NCI-H748 treated with DMSO at 0.1 percent for 48 hours (cell line): ENCODE measurements at places on chromosomes 1 and 21.

DNA sequence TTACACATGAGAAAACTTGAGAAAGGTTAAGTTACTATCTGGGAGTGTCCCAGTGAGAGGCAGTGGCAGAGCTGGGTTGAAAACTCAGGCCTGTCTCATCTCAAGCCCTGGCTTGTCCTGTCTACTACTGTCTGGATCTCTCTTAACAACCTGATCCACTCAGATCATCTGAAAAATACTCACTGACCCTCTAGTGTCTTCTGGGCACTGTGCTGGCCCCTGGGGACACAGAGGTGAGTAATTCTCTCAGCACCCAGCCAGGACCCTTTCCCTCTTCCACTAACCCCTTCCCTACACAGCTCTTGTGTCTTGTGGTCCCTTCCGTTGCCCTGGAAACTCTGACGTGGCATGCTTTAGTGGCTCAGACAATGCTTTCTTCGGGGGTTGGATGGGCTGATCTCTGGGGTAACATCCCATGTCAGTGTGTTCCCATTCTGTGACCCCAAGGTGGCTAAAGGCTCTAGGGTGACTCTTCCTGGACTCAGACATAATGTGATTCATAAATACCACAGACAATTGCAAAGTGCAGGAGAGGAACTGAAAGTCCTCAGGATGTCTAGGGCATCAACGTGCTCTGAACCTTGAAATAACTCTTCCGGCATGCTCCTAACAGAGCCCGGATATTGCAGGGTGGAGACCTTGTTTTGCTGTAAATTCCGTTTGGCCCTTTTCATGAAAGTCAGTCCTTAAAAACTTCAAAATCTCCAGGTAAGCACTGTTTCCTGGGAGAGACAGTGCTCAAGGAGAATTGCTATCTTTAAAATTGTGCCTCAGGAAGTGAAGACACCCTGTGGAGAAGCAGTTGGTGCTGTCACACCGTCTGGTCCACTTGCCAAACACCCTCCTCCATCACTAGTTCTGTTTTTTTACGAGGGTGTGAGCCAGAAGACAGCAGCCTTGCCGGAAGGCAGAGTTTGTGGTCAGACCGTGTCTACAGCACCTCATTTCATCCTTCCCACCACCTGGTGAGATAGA lies 4.0 kb downstream of the SHISAL2A start:
- DNase-seq = no peak

- DNase-seq = no peak
These were observed 33.1 kb downstream of the LTN1 start for GRCh38 chr21:28959367-28960099.

- DNase-seq = no peak
These were observed 12.7 kb upstream of the SDHB start for GRCh38 chr1:17066361-17067068.

DNA sequence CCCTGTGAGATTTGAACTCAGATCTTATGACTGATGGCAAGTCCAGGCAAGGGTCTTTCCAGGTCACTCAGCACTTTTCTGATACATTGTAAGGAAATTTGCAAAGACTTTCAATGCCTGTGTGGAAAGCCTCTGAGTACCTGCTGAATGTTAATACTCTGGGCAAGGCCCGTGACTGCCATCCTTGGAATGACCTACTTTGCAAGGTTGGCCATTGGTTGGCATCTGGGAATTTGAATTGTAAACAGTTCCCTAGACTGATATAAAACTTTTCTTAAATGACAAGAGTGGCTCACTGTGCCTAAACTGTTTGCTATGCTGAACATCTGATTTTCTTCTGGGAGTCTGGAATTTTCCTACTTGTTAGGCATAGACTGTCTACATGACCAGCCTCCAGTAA lies 57.1 kb downstream of the CD2 start:
- no peak for DNase-seq

GRCh38 chr1:85319491-85319890 lies 43.1 kb upstream of the BCL10 start:
- no peak for DNase-seq

- DNase-seq = no peak
These were observed 88.8 kb downstream of the STUM start for GRCh38 chr1:226637147-226637935.

GRCh38 chr21:44626673-44627143 lies at the start of gene KRTAP10-9:
Gene KRTAP10-9, plus strand, starts transcription at chr21:44627093. Its CDS starts 79 bp downstream, at chr21:44627172.
- DNase-seq = no peak

DNA sequence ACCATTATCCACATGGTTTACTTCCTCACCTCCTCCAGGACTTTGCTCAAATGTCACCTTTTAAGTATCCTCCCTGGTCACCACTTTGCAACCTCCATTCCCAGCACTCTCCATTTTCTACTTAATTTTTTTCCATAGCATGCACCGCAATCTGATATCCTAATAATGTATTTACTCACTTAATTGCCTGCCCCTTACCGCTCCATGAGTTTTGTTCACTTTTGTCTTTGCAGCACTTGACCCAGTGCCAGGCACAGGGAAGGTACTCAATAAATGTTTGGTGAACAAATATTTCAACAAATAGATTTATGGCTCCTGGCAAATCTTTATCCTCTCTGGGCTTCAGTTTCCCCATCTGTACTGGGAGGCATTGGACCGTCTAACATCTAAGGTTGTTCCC lies 53.6 kb downstream of the UBE2T start:
- peak; percentile 70 for DNase-seq

DNA sequence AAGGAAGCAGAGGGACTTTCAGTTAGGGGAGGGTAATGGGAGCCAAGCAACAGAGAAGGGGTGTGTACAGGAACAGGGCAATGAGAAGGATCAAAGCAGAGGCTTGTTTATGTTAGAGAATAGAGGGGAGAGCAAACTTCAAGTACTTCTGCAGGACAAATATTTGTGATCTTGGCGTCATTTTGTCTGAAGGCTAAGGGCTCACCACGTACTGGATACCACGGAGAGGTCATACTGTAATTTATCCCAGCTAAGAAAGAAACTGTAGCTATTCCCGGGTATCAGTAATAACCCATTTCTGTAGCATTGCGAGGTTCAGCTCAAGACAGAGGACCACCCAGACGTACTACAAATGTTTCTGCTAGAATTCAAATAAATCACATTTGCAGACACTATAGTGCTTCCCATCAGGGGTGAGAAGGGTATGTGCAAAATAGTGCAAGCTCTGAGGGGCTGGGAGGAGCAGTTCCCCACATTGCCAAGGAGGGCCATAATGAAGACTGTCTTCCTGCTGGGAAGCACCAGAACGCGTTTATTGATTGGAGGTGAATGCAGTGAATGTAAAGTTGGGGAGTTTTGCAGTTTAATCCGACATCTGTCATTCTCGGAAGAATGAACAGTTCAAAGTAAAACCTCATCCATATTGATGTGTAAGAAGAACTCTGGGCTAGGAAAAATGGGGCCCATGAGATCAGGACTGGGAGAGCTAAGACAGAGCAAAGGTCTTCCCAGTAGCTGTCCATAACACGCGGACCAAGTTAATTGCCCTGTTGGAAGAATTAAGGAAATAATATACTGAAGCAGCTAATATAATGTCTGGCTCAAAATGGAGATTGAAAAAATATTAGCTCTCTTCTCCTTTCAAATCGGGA lies 136.9 kb downstream of the RWDD3 start:
- no peak for DNase-seq

DNA sequence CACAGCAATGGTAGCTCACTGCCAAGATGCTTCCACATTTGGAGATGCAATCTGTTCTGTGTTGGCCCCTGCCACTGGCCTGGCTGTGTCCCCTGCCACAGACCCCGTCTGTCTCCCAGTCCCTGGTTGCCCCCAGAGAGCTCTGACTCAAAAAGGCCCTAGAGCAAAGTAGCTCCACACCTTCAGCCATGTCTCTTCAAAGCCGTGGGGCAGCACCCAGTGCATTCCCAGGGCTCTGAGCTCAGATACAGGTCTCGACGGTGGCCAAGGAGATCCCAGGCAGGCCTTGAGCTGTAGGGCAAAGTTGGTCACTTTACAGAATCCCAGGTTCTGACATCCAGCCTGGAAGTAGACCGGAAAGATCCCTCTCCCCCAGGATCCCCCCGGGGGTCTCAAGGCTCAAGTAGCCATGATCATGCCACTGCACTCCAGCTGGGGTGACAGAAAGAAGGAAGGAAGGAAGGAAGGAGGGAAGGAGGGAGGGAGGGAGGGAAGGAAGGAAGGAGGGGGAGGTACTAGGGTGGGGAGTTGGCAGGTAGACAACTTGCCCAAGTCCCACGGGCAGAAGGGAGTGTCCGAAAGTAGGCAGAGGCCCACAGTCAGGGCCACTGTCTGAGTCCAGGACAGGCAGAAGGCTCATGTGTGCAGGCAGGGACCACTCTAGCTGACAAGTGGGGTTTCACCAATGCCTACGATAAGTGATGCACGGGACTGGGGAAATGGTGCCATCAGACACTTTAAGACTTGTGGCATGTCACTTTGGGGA lies 4.8 kb upstream of the ARF1 start:
- no peak for DNase-seq

- no peak for DNase-seq
These were observed 59.6 kb downstream of the CAMK2N1 start for GRCh38 chr1:20426371-20426770.

GRCh38 chr21:44874497-44875315 lies 1.2 kb upstream of the PTTG1IP start:
- no peak for DNase-seq

DNA sequence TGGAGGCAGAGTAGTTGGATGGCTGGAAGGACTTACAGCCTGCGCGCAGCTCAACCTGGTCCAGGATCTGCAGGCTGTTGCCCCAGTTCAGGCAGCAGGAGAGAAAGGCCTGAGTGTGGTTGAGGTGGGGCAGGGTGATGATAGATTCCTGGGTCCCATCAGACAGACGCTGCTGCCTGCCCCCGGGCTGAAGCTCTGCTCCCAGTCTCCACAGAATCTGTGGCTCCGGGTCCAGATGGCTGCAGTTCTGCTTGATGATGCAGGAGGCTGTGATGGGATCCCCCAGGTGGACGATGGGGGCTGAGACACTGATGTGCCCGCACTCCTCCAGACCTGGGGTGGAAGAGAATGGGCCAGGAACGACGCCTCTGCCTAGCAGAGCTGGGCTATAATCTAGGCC lies 7.4 kb downstream of the CSF3R start:
- DNase-seq = no peak

- no peak for DNase-seq
These were observed 1685.4 kb downstream of the MRPL39 start for GRCh38 chr21:23921670-23922418.

- DNase-seq = peak; percentile 84
These were observed 6.8 kb upstream of the TRABD2B start for GRCh38 chr1:48003741-48004531.

GRCh38 chr1:19923953-19924346 lies 533 bp upstream of the PLA2G2E start:
- no peak for DNase-seq

- no peak for DNase-seq
These were observed 18.2 kb downstream of the CRYZ start for GRCh38 chr1:74714429-74715235.

GRCh38 chr21:16002874-16003466 lies 273.2 kb downstream of the USP25 start:
- DNase-seq = no peak

GRCh38 chr1:48654606-48655210 lies 122.0 kb downstream of the BEND5 start:
- peak; percentile 68 for DNase-seq

- DNase-seq = no peak
These were observed 95.9 kb downstream of the USP25 start for GRCh38 chr21:15825700-15826099.

DNA sequence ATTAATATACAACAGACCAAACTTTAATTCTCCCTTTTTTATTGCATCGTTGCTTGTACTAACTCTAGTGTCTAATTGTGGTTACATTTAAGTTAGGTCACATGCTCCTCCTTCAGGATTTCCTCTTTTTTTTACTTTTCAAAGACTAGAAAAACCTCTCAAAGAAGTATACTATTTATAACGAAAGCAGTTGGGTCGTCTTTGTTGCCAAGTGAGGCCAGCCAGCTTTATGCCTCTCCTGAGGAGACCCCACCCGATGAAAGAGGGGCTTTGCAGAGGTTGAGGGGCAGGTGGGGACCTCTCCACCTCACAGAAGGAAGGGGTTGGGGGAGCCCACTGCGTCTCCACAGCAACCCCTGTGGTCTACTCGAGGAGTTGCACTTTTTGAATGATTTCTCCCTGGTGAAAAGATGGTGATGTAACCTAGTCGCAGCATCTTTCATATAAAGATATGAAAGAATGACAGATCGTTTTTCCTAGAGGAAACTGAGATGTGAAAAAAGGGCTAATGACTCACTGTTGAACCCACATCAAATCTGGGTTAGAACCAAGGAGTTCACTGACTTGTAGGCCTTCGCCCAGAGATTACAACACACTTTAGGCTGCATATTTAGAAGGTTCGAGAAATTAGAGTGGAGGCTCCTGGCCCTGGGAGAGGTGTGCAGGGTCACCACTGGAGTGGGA lies 6.4 kb downstream of the TGFB2 start:
- DNase-seq = no peak

DNA sequence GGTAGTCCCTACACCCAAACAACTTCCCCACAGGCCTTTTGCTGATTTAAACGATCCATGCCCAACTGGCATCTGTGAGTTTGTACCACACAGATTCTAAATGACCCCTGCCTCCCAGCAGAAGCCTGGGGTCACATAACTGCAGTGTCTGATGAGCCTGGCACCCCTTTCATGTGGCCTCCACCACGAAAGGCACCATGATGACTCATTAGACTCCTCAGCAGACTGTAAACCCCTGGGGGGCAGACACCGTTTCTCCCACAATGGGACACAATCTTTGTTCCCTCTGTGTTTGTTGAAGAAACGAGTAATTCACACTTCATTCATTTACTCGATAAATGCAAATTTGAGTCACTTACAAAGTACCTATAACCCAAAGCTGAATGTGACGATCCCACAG lies 81.6 kb downstream of the CCDC185 start:
- no peak for DNase-seq

GRCh38 chr1:145985502-145986439 lies 10.6 kb downstream of the TXNIP start:
- no peak for DNase-seq

- DNase-seq = no peak
These were observed 153.9 kb downstream of the ETS2 start for GRCh38 chr21:38959692-38960061.

DNA sequence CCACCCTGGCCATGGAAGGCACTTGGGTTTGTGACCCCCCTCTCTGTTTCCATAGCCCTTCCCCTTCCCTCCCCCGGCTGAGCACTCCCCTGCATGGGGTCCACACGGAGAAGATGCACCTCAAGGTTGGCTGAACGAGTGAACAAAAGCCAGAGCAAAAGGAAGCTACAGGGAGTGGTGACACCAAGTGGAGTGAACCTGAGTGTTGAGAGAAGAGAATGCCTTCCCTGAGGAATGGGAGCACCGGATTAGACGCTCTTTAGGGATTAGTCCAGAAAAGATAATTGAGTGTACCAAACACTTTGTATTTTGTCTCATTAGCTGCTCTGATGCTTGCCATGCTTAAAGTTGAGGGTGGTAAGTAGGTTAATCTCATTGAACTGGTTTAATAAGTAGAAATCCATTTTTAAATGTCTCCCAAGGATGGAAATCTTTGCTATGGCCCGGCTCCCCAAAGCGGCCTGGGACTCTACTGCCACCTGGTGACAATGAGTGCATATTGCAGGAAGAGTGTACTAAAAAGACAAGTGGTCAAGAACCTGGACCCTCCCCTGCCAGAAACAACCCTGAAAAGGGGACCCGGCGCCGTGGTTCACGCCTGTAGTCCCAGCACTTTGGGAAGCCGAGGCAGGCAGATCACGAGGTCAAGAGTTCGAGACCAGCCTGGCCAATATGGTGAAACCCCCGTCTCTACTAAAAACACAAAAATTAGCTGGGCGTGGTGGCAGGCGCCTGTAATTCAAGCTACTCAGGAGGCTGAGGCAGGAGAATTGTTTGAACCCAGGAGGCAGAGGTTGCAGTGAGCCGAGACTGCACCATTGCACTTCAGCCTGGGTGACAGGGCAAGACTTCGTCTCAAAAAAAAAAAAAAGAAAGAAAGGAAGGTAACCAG lies 150.6 kb upstream of the ZC3H12A start:
- peak; percentile 6 for DNase-seq
